ENCODE measurements at places on chromosomes 16 and 17.

DNA sequence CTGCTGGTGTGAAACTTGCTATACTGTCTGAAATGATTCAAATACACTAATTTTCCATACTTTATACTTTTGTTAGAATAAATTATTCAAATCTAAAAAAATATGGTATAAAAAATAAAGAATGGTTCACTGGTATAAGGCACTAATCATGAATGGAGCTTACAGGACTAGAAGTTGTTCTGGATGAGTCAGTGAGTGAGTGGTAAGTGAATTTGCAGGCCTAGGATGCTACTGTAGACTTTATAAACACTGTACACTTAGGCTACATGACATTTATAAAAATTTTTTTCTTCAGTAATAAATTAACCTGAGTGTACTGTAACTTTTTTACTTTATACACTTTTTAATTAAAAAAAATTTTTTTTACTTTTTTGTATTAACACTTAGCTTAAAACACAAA, 95.5 kb downstream of the MAP2K4 start:
- no peak for DNase-seq

- peak; percentile 40 for DNase-seq
These were observed 982 bp upstream of the NEURL4 start for GRCh38 chr17:7329997-7330637.

- no peak for DNase-seq
These were observed 115.4 kb downstream of the SHISA6 start for GRCh38 chr17:11356371-11356770.

GRCh38 chr17:7215652-7216180, 3.9 kb downstream of the DLG4 start:
- no peak for DNase-seq

GRCh38 chr16:76389126-76389525, 111.9 kb downstream of the CNTNAP4 start:
- no peak for DNase-seq

DNA sequence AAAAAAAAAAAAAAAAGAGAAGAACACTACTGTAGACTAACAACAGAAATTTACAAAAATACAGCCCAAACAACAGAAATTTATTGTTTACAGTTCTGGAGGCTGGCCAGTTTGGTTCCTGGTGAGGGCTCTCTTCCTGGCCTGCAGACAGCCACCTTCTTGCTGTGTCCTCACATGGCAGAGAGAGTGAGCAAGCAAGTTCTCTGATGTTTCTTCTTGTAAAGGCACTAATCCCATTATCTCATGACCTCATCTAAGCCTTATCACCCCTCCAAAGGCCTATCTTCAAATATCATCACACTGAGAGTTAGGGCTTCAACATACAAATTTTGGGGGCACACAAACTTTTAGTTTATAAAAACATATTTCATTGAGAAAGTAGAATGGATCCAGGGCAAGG, 7.3 kb downstream of the ARSG start:
- no peak for DNase-seq

DNA sequence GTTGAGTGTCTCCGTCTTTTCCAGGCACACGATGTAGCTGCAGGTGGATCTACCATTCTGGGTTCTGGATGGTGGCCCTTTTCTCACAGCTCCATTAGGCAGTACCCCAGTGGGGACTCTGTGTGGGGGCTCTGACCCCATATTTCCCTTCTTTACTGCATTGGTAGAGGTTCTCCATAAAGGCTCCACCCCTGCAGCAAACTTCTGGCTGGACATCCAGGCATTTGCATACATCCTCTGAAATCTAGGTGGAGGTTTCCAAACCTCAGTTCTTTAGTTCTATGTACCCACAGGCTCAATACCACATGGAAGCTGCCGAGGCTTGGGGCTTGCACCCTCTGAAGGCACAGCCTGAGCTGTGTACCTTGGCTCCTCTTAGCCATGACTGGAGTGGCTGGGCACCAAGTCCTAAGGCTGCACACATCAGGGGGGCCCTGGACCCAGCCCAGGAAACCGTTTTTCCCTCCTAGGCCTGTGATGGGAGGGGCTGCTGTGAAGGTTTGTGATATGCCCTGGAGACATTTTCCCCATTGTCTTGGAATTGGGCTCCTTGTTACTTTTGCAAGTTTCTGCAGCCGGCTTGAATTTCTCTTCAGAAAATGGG, 14.0 kb downstream of the ABCC1 start:
- no peak for DNase-seq

DNA sequence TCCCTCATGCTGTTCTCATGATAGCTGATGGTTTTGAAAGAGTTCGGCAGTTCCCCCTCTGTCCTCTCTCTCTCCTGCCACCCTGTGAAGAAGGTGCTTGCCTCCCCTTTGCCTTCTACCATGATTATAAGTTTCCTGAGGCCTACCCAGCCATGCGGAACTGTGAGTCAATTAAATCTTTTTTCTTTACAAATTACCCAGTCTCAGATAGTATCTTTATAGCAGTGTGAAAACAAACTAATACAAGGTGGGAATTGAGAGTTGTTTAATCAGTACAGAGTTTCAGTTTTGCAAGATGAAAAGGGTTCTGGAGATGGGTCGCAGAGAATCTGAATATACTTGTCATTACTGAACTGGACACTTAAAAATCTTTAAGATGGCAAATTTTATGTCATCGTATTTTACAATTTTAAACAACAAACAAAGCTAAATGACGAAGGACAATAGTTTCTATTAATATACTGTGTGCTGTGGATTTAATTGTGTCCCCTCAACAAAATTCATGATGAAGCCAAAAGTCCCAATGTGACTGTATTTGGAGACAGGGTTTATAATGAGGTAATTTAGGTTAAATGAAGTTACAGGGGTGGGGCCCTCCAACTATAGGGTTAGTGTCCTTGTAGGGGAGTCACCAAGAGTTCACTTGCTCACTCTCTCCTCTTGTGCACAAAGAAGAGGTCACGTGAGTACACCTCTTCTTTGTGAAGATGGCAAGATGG, 4.4 kb downstream of the MT3 start:
- no peak for DNase-seq

DNA sequence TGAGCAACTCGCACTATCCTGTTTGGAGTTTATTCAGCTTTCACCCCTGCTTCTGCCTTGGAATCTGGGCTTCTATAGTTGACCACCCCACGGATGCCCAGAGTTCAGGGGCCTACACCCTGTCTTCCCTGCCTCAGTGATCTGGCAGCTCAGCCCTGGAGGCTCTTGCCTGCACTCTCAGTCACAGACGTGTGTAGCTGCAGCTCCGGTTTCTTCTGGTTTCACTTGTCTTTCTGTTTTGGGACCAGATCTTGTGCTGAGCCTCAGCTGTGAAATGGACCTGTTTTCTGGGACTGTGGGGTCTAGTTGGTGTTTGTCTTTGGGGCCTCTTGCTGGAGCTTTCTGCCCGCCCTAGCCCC, 5.8 kb downstream of the GPT2 start:
- no peak for DNase-seq

GRCh38 chr17:16287563-16288027, 65.7 kb downstream of the CENPV start:
- no peak for DNase-seq

- no peak for DNase-seq
These were observed 3.5 kb upstream of the CES4A start for GRCh38 chr16:66984892-66985311.

DNA sequence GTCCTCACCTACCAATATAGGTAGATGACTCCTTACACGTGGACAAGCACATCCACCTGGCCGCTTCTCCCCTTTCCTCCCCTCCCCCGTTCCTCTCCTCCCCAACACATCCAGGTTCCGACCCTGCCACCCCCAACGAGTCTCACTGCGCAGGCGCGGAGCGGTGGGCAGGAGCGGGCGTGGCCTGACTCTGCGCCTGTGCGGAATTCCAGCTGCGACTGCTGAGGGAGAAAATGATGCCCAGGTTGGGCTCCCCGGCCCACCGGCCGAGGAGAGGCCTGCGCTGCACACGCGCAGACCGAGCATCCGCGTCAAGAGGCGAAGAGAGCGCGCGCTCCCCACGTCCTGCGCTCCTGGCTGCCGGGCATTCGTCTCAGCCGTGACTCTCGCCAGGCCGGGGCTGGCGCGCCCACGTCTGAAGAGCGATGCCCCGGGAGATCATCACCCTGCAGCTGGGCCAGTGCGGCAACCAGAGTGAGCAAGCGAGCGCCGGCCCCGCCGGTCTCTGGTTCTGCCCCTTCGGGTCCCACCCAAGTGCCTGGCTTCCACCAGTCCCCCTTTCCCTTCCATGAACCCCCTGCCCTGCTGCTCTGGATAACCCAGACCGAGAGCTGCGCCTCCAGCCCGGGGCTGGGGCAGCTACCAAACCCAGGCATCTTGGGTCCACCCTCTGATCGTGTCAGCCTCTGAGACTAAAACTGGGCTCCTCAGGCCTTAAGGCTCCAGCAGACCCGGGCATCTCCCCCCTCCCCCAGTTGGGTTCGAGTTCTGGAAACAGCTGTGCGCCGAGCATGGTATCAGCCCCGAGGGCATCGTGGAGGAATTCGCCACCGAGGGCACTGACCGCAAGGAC, at the start of gene TUBG2:
TSS of gene TUBG2 (plus strand) at position 206 of the 853 bp plus-strand sequence. CDS start at position 426, 220 bp downstream.
- DNase-seq: no peak

DNA sequence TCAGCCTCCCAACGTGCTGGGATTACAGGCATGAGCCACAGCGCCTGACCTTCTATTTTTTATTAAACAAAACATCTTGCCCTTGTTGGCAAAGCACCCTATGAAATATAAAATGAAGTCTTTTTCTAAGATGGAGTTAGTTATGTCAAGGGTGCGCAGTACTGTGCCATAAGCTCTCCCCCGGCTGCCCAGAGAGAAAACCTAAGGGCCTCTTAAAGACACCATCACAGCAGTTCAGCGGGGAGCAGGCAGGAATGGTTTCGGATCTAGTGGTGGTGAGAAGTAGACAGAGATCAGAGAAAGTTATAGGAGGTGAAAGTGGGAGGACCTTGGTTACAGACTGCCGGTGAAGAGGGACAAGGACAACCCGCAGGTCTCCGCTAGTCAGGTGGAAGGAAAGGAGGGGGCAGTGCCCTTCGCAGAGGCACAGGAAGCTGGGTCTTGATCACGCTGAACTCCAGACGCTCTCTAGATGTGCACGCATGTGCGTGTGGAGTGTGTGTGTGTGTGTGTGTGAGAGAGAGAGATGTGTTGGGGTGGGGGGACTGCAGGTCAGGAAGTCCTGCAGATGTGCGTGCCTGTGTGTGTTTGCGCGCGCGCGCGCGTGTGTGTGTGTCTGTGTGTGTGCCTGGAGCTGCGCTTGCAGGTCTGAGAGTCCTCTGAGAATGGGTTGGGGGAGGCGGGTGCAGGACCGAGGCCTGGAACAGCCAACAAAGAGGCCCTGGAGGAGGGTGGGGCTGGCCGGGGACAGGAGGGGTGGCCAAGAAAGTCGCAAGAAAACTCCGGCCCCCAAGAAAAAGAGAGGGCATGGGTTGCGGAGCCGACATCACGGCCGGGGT, 748 bp upstream of the CMTM3 start:
- no peak for DNase-seq

DNA sequence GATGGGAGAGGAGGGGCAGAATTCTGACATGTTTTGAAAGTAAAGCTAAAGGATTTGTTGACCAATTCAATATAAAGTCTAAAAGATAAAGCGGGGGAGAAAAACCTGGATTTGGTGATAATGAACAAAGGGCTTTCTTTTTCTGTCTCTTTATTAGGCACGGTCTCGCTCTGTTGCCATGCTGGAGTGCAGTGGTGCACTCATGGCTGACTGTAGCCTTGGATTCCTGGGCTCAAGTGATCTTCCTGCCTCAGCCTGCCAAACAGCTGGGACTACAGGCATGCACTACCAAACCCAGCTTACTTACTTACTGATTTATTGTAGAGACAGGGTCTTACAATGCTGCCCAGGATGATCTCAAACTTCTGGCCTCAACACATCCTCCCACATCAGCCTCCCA, 7.5 kb downstream of the CDR2 start:
- no peak for DNase-seq

DNA sequence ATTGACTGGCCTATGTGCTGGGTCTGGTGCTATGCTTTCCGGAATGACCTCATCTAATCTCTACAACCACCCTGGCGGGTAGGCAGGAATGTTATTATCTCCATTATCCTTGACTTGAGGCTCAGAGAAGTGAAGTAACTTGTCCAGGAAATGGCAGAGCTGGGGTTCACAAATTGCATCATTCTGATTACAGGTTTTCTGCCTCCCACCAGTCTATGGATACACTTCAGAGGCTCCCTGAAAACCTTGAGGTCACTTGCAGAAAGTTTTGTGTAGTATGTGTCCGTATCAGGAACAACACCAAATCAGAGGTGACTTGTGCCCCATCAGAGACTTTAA, 19.1 kb downstream of the NOD2 start:
- no peak for DNase-seq

DNA sequence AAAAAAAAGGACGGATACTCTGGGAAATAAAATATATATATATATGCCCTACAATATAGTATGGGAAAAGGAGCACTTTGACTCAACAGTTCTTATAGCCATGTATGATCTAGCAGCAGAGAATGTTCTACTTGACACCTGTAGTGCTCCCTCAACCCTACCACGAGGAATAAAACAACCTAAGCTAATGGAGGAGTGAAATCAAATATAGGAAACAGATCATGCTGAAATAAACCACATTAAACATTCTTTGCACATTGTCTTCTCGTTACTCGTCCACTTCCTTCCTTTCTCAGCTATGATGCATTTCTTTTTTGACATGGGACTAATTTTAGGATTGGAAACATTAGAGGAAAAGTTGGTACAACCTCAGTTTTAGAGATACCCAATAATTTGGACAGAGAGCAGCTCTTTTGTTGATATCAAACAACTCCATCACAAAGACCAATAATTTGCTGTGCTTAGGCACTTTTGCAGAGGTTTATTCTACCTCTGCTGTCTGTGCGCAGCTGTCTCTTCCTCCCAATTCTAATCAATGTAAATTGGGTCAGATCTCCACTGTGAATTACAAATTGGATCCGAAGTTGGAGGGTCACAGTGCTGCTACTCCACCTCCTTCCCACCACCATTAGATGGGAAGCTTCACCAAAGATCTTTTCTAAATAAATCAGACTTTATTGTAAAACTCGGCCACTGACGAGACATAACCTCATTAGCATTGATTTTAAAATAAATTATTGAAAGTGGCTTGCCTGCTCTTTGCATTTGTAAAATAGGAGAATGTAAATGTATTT, 65.8 kb downstream of the SNX11 start:
- no peak for DNase-seq

- DNase-seq: peak; percentile 49
These were observed 25.2 kb upstream of the USP36 start for GRCh38 chr17:78865682-78866390.

DNA sequence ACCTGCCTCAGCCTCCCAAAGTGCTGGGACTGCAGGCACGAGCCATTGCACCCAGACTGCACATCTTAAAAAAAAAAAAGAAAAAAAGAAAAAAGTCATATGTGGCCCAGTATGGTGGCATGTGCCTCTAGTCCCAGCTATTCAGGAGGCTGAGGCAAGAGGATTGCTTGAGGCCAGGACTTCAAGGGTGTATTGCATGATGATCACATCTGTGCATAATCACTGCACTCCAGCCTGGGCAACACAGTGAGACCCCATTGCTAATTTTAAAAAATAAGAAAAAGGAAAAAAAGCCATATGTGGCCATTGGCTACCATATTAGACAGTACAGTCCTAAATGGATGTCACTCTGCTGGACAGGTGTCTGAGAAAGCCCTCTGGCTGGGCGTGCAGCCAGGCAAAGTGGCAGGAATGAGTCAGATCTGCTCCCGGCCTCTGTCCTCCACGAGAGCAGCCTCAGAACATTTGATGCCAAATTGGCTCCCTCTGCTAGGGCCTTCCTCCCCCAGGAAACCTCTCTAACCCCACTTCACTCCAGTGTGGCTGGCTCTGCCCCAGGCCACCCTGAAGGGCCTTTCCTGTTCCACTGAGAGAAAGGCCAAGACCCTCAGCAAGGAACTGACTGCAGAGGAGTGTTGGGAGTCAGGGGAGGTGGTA, 14.7 kb downstream of the CA7 start:
- no peak for DNase-seq
